ENCODE measurements at places on chromosomes 2 and 18.

DNA sequence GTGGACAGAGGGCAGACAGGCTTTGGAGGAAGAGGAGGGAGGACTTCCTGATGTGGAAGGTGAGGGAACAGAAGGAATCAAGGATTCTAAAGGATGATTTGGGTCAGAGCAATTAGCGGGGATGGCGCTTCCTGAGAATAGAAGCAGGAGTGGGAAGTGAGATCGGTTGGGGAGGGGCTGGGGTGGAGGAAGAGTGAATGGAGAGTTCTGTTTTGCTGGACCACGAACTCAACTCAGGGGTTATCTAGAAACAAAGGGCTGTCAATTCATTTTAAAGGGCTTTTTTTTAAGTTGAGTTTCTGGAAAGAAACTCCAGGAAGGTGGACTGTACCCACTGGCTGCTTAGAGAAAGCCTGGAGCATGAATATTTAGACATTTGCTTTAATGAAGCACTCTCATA lies 54.9 kb downstream of the BCL2L11 start:
- DNase-seq, result no peak
- H3K4me1 ChIP-seq, result no peaks in the 10 kb centered on the region
- H3K27me3 ChIP-seq, result no peaks in the 10 kb centered on the region
- no peak overlapping the region for H3K4me3 ChIP-seq

DNA sequence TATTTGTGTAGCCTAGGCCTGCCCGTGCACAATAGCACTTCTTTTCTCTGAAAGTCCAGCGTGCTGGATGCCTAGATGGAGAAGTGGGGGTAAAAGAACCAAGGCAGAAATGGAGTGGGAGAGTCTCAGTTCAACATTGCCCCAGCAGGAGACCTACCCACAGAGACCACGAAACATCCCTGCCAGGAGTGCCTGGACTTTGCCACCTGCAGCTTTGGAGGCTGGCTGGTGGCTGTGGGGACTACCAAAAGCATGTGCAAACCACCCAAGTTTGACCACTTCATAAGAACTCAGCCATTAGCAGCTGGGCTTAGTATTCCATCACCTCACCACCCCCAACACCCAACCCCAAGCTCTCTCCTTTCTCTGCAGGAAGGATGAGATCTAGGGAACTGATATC lies 416.9 kb upstream of the ID2 start:
- H3K4me1 ChIP-seq, result no peaks in the 10 kb centered on the region
- H3K27ac ChIP-seq, result no peak overlapping the region
- no peaks in the 10 kb centered on the region for H3K27me3 ChIP-seq
- H3K4me3 ChIP-seq, result no peak overlapping the region

DNA sequence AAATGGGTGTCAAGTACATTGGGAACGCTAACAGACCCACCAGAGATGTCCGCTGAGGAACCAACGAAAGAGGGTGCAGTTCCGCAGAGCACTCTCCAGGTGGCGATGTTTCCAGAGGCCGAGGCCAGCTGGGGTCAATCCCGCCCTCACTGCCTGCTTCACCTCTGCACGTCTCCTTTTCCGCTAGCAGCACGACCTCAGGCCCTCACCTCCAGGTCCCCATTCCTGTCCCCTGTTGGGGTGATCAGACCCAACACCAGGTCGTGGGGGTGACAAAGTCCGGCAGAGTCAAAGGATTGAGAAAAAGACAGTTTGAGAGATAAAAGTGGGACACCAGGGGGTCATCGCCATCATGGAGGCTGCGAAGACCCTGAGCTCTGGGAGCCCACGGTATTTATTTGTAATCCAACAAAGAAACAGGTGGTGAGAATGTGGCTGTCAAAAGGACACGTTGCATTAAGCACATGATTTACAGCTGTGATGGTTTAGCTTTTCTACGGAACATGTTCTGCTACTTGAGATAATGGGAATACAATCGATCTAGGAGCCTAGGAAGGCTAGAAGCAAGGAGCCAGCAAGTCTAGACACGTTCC lies 27.3 kb downstream of the ZAP70 start:
- no peaks in the 10 kb centered on the region for H3K27me3 ChIP-seq
- no peak overlapping the region for H3K4me3 ChIP-seq
- peaks cover 42% of the 10 kb centered on the region for H3K4me1 ChIP-seq
- peak overlapping the region; percentile 30 for H3K27ac ChIP-seq

GRCh38 chr2:189661957-189662321 lies 680 bp downstream of the ASNSD1 start:
- DNase-seq, result no peak
- H3K4me3 ChIP-seq, result no peak overlapping the region
- H3K4me1 ChIP-seq, result peaks cover 45% of the 10 kb centered on the region
- peaks cover 15% of the 10 kb centered on the region for H3K36me3 ChIP-seq

- H3K4me1 ChIP-seq, result peaks cover 53% of the 10 kb centered on the region
- DNase-seq, result no peak
- H3K4me3 ChIP-seq, result no peak overlapping the region
These were observed 5.4 kb downstream of the ITSN2 start for GRCh38 chr2:24354957-24355356.

DNA sequence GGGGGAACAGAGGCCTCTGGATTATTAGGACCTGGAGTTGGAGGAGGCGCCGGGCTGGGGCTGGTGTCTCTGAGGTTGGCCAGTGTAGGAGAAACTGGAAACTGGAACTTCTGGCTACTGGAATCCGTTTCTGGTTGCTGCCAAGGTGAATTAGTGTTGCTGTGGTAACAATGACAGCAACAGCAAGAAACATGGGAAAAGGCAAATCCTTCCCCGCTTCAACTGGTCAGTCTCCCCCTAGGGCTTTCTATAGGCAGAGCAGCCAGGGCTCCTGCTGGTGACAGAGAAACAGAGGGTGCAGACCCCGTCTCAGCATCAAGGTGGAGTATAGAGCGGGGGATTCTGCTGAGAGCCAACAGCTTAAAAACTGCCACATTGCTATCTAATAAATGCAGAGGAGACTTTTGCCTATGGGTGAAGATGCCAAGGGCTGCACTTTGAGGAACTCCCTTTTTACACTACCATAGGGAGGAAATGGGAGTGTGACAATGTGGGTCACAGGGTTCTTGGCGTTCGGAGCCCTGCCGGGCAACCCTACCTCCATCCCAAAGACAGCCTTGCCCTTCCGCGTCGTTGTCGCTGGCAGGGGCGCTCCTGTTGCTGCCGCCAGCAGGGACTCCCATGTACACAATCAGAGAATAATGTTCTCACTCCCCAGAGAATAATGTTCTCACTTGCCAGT lies 81.4 kb upstream of the CABLES1 start:
- H3K4me3 ChIP-seq, result no peak overlapping the region
- H3K36me3 ChIP-seq, result no peaks in the 10 kb centered on the region
- peaks cover 11% of the 10 kb centered on the region for H3K4me1 ChIP-seq
- peaks cover 5% of the 10 kb centered on the region for H3K27me3 ChIP-seq

DNA sequence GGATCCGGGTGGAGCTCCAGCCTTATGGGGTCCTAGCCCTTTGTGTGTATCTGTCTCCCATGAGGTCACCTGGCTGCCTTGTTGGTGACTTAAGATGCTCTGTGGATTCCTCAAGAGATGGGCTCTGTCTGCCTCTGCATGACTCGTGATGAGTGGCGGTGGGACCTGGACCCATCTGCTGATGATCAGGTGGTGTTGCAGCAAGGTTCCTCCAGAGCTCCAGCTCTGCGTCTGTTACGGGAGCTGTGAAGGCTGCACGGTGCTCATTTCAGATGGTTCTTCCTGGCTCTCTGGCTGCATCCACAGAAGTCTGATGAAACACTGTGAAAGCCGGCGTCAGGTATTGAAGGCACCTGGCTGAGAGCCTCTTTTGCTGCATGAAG lies 2.4 kb downstream of the AGAP1 start:
- H3K27me3 ChIP-seq, result peaks cover 82% of the 10 kb centered on the region
- H3K4me3 ChIP-seq, result no peak overlapping the region
- no peaks in the 10 kb centered on the region for H3K36me3 ChIP-seq
- DNase-seq, result no peak
- no peak overlapping the region for H3K27ac ChIP-seq

DNA sequence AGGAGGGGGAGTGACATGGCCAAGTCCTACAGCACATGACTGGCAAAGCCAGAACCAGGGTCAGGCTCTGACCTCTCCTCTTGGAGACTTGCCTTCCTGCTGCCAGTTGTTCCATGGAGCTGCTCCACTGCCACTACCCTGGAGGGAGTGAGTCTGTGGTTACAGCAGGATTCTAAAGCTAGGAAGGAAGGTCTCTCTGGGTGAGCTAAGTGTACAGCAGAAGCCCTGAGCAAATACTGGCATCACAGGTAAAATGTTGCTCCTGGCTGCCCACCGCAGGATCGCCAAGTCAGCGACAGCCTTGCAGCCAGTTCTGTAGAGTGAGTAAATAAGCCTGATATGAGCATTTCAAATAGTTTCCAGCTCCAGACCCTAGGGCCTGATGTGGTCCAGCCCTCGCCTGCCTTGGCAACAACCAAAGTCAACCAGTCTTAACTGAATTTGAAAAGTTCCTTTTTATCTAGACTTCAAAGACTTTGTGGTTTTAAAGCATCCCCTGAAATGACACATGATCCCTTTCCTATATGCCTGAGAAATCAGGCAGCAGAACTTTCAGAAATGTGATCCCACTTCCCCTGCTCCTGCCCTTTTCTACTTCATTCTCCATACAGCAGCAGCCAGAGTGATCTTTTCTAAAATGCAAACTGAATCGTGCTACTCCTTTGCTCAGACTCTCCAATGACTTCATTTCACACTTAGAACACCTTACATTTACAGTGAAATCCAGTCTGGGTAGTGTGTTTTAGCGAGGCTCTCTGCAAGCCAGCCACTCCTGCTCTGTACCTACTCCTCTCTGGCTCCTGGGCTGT lies 114.3 kb downstream of the MGAT5 start:
- peaks cover 29% of the 10 kb centered on the region for H3K4me1 ChIP-seq
- no peak for DNase-seq
- H3K27ac ChIP-seq, result peak overlapping the region; percentile 9
- no peaks in the 10 kb centered on the region for H3K27me3 ChIP-seq
- no peak overlapping the region for H3K4me3 ChIP-seq
- H3K36me3 ChIP-seq, result peaks cover 18% of the 10 kb centered on the region

DNA sequence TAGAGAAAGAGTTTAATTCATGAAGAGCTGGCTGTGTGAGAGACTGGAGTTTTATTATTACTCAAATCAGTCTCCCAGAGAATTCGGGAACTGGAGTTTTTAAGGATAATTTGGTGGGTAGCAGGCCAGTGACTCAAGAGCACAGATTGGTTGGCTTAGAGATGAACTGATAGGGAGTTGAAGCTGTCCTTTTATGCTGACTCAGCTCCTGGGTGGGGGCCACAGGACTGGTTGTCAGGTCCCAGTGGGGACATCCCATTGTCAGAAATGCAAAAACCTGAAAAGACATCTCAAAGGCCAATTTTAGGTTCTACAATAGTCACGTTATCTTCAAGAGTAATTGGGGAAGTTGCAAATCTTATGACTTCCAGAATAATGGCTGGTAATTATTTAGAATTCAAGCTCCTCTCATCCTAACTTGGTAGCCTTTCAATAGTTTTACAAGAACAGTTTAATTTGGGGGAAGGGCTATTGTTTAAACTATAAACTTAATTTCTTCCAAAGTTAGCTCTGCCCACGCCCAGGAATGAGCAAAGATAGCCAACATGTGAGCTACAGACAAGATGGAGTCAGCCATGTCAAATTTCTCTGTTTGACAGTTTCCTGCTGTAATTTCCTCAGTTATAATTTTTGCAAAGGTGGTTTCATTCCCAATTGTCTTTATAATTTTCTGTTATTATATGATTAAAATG lies 149.4 kb upstream of the SLC39A10 start:
- H3K4me3 ChIP-seq, result no peak overlapping the region
- H3K27me3 ChIP-seq, result no peaks in the 10 kb centered on the region
- no peak overlapping the region for H3K27ac ChIP-seq
- no peak for DNase-seq
- H3K4me1 ChIP-seq, result no peaks in the 10 kb centered on the region

GRCh38 chr2:17302281-17302680 lies 216.0 kb downstream of the RAD51AP2 start:
- DNase-seq, result no peak
- H3K36me3 ChIP-seq, result no peaks in the 10 kb centered on the region
- H3K27ac ChIP-seq, result no peak overlapping the region
- H3K27me3 ChIP-seq, result peaks cover 3% of the 10 kb centered on the region

GRCh38 chr2:2950403-2950952 lies 427.1 kb downstream of the EIPR1 start:
- no peaks in the 10 kb centered on the region for H3K36me3 ChIP-seq
- H3K4me1 ChIP-seq, result no peaks in the 10 kb centered on the region
- DNase-seq, result no peak
- no peak overlapping the region for H3K27ac ChIP-seq
- no peak overlapping the region for H3K4me3 ChIP-seq

- no peak overlapping the region for H3K27ac ChIP-seq
- no peaks in the 10 kb centered on the region for H3K27me3 ChIP-seq
- DNase-seq, result no peak
- no peak overlapping the region for H3K4me3 ChIP-seq
These were observed 67.4 kb upstream of the ACVR1C start for GRCh38 chr2:157696036-157696435.

DNA sequence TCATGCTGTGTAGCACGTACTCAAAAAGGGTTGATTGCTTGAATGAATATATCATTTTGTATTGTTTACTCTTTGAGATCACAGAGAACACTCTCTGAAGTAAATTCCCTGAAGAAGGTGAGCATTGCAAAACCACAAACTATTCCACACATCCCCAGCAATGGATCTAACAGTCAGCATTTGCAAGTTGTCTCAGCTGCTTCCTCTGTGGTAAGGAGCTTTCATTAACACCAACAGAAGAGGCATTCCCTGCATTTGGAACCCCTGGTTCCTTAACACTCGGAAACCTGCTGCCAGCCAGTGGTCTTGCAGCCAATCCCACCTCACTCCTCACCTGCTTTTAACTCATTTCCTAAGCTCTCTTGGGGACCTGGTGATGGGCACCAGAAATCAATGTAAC lies 108.4 kb downstream of the IRS1 start:
- H3K27me3 ChIP-seq, result peaks cover 35% of the 10 kb centered on the region
- no peak overlapping the region for H3K27ac ChIP-seq
- H3K36me3 ChIP-seq, result no peaks in the 10 kb centered on the region
- no peak for DNase-seq
- peaks cover 3% of the 10 kb centered on the region for H3K4me1 ChIP-seq

- no peak overlapping the region for H3K27ac ChIP-seq
- no peak for DNase-seq
- peaks cover 4% of the 10 kb centered on the region for H3K27me3 ChIP-seq
- H3K4me3 ChIP-seq, result no peak overlapping the region
- H3K4me1 ChIP-seq, result no peaks in the 10 kb centered on the region
These were observed 7.0 kb downstream of the NCKAP5 start for GRCh38 chr2:133561045-133561852.

DNA sequence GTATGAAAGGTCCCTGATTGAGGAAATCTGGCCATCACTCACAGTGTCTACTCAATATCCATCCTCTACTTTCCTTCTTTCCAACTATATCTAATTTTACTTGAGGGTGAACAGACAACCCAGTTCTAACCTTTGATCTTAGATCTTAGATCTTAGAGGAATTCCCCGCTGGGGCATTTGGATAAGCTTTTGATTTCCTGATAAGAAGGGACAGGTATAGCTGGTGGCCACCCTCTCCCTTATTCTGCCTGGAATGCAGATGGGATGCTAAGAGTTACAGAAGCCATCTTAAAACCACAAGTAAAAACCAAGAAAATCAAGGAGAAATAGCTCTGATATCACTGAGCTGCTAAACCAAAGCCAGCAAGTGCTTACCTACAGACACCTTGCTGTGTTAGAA lies 77.2 kb upstream of the ACSL3 start:
- no peak overlapping the region for H3K4me3 ChIP-seq
- no peak overlapping the region for H3K27ac ChIP-seq
- H3K27me3 ChIP-seq, result no peaks in the 10 kb centered on the region
- H3K36me3 ChIP-seq, result no peaks in the 10 kb centered on the region
- DNase-seq, result no peak

Measured in activated naive CD8-positive, alpha-beta T cell treated with anti-CD3 and anti-CD28 coated beads for 36 hours (primary cell).